HS-27A (cell line): ENCODE measurements at places on chromosomes 2 and 18.
A peak's percentile ranks its signal among the peaks of the same experiment; 100 is the strongest.

DNA sequence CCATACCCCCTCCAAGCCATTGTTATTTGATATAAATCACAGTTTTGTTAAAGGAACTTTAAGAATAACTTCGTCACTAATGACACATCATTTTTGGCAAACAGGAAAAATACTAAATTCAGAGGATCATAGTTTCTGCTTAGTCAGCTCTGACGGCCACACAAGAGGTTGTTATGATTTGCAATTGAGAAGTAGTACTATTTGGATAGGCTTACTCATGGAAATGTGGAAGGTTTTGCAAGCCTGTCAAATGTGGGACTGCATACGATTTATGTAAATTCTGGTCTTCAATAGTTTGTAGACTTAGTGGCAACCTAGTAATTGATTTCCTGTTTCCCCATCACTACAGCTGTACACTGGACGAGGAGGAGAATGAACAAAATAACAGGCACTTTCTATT lies 108.1 kb downstream of the ARHGEF33 start:
- DNase-seq = peak; percentile 17

DNA sequence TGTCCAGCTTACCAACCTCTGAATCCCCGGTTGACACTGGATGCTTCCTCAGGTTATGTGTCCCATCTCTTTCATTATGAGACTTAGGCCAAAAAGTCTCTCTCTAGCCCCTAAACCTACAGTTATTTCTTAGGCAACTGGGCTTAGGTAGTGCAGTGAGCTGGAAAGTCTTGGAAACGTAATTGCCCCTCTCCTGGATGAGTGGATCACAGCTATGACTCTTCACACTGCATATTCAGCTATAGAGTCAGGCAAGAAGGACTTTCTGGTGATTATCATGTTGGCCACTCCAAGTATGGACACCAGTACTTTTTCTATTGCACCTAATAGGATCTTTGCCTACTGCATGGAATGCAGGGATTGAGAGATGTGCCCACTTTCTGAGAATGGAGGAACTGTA lies 458.3 kb upstream of the CELF4 start:
- DNase-seq = no peak

DNA sequence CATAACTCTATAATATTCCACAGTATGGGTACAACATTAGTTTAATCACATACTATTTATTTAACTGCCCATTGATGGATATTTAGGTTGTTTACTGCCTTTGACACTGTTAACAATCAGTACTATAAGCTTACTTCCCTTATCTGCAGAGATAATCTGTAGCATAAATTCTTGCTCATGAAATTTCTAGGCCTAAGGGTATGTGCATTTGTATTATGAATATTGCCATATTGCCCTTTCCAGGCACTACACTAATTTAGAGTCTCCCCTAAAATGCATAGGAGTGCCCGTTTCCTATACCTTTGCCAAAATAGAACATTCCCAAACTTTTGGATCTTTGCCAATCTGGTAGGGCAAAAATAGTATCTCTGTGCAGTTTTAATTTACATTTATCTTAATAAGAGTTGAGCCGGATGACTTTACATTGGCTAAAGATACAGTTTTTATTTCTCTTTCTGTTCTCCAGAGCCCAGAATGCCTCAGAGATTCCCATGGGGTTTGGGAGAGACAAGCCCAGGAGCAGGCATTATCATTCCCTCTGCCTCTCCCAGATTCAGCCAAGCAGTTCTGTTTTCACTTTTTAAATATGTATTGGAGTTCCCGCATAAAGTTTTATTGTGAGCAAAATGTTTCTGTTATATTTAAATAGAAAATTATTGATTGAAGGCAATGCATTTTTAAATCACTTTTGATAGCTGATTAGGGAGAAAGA lies 102.8 kb downstream of the CAPN13 start:
- DNase-seq = no peak

GRCh38 chr2:190698895-190699294 lies 50.0 kb downstream of the NAB1 start:
- DNase-seq = no peak

DNA sequence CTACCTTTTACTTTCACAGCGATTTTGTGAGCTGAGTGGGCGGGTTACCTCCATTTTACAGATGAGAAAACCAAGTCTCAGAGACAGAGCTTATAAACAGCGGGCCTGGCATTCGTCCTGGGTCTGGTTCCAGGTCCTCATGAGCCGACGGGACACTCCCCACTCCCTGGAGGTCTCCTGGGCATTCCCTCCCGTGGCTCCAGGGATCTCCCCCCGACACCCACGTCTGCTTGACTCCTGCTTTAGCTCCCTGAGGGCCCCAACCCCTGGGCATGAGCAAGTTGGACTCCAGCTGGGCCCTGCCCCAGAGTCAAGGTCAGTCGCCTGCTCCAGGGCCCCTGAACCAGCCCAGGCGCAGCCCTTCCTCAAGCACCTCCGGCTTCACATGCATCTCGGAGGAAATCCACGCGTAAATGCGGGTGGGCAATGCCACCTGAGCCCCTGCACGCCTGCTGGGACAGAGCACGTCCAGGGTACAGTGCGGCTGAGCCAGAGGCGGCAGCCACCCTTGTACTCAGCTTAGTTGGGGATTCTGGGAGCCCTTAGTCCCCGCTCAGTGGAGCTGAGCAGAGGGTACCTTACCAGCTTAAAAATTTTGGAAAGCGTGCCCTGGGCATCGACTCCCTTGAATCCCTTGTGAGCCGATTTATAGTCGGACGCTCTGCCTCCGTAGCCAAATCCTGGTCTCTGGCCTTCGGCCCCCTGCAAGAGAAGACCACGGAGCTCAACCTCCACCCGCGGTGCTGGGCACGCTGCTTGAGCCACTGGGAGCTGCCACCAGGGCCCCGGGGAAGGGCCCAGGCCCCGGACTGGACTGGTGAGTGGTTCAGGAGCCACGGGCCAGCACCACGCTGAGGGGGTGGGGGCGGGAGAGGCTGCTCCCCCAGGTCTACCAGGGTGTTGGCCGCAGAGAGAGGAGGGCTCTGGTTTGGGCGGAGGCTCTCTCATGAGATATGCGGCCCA lies 148.1 kb downstream of the MBP start:
- DNase-seq = no peak

GRCh38 chr2:233119806-233120205 lies 59.7 kb downstream of the INPP5D start:
- no peak for DNase-seq

DNA sequence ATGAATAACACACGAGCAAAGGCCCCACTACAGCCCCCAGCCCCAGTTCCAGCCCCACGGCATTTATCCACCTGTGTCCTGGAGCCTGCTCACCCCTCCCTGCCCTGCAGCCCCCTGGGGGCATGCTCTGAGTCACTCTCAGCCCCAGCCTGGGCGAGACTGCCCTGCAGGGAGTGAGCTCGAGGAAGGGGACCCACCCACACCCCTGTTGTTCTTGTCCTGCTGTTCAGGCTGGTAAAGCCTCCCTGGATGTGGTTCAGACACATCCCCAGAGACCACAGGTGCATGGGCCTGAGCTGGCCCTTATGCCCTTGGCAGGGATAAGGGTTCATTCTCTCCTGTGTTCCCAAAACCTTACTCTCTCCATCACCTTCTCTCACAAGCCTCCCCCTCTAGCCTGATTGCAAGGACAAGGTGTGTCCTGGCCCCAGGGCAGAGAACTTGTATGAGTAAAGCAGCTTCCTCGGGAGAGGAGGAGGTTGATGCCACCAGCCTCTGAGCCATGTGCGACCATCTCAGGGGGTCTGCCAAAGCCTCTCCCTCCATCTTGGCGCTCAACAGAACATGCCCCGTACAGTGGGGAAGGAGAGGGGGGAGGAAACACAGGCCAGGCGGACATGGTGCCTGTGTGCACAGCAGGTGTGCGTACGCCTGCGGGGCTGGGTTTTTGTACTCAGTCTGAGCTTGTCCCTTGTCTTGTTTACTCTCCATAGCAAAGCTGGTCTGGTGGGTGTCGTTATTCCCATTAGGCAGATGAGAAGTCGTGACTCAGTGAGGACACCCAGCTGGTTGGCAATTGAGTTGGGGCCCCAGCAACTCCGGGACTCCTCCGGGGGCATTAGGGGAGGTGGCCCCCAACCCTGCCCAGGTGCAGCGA lies 64.4 kb downstream of the CIB4 start:
- DNase-seq = no peak

- DNase-seq = no peak
Measured at GRCh38 chr2:221513232-221513631, 58.9 kb downstream of the EPHA4 start.

- no peak for DNase-seq
Measured at GRCh38 chr2:190335225-190335559, 8.2 kb upstream of the INPP1 start.

GRCh38 chr2:545711-546650 lies 131.2 kb downstream of the TMEM18 start:
- no peak for DNase-seq

- peak; percentile 14 for DNase-seq
Measured at GRCh38 chr18:7417727-7418126, 149.4 kb upstream of the PTPRM start.

DNA sequence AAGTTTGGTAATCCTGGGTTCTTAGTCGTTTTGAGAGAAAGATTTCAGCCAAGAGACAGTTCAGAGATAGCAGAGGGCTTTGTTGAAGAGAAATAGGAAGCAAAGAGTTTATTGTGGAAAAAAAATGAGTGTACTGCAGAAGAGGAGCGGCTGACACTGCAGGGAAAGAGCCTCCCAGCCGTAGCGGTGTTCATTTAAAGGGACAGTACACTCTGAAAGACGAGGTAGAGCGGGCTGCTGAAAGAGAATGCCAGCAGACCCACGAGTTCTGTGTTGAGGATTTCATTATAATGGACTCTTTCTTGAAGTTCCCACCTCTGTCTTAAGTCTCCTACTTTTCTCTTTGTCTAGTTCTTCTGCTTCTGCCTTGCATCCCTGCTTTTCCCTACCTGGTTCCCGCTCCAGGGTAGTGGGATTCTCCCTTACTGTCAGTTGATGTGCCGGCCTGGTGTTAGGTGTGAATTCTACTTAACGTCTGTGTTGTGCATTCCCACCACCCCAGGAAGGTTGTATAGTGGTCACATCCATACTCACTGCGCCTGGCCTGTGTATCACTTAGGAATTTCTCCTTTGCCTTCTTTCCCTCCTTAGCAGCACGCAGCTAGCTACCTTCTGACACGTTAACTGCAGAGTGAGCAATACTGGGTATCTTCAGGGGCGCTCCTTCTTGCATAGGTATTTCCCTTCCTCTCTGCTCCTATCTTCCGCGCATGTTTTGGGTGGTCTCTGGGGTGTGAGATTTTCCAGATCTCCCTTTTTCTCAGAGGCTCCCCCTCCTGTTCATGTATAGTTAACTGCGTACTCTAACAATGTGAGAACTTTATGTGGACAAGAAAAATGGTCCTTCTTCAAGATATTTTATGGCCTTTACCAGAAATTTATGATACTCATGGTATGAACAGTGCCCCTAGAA lies 164.5 kb downstream of the PTH2R start:
- DNase-seq = no peak

DNA sequence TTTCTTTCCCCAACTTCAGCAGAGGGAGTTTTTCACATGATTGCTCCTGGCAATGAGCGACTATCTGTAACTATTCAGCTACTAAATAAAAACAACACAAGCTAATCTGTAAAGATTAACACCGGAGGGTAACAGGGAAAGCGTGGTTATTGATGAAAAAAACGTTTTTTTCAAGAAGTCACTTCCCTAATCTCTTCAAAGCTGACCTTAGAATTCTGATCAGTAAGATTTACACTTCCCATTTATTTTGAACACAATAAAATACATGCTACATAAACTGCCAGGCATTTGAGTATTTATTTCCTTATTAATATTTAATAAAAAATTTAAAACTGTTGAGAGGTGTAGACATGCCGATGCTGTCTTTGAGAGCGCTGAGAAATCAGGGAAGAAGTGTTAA lies 207.4 kb upstream of the HDAC4 start:
- DNase-seq = no peak

GRCh38 chr2:33363325-33364298 lies 112.8 kb upstream of the RASGRP3 start:
- DNase-seq = no peak

DNA sequence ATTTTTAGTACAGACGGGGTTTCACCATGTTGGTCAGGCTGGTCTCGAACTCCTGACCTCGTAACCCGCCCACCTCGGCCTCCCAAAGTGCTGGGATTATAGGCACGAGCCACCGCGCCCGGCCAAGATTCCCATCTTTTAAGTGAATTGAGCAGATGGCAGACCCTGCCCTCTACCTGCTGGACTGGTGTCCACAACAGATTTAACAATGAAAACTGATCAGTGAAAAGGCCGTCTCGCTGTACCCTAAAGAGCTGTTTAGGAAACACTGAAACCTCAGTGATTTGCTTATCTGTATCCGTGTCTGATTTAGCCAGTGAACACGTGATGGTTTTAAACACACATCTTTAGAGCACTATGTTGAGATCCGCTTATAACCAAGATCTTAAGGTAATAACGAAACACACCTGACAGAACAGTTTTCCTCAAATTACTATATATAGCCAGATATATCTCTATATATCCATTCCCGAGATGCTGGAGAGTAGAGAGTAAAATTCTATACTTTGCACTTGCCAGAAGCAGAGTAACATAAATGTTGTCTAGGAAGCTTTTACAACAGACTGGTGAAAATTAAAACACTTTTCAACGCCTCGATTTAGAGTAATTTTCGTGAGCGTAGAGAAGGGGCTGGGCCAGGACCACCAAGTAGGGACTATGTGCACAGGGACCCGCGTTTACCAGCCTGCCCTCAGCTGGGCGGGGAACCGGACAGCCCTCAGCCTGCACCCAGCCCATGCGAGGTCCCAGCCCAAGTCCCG lies 594 bp downstream of the FAM161A start:
- no peak for DNase-seq

DNA sequence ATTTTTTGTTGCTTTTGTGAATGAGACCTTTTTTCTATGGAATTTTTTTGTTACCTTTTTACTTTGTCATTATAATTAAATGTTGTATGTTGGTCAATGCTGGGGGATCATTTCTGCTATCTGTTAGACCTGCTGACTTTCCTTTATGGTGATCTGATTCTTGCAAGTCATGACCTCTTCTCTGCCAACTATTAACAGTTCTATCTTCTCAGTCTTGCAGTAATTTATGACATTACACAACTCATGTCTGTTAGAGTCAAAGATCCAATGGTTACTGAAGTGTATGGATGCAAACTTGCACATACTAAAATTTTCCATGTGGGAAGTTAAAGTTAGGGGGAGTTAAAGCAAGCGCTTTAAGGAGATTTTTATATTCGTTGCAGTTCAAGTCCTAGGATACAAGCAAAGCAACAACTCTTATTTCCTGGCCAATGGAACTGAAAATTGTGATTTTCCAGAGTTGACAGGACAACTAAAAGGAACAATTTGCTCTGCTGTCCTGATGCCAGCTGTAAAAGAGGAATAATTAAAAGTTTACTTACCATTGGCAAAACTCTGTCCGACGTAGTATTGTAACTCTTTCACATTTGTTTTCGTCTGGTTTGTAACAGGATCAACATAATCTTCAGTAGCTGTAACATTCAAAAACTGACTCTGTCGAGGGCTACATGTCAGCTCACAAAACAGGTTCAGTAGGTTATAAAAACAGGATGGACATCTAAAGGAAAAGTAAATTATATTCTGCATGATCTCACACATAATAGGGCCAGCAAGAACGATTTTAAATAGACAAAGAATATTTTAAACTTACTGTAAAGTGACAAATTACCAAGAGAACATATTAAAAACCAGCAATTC lies 17.8 kb downstream of the NPC1 start:
- DNase-seq = no peak

GRCh38 chr2:85611217-85611704 lies 605 bp downstream of the C2orf68 start:
- DNase-seq = no peak

- DNase-seq = no peak
Measured at GRCh38 chr18:58544179-58544578, 84.7 kb downstream of the ALPK2 start.
